ENCODE measurements at places on chromosomes 4 and X.

DNA sequence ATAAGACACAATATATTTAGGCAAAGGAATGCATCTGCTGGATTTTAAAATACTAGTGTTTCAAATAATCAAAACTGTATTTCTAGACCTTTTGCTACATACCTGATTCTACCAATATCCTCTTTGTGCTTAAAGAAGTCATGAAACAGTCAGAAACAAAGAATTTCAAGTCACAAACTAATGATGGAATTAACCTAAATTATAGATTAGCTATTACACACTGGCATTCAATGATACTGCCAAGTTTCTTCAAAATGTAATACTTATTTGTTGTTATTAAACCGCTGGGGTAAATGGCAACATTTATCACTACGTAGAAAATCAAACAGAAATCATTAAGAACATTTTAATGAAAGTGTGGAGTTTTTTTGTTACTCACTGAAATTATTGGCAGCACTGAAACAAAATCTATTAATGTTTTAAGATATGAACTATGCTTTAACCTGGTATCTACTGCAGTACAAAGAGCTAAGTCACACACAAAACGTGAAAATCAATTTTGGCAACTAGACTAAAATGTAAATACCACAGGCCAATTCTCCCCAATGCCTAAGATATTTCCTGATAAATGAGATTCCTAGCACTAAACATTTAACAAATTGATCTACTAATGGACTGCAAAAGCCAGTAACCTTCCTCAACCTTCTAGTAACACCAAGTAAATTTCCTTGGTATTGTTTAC is 19.4 kb downstream of the PDGFC start:
- DNase-seq: no peak

DNA sequence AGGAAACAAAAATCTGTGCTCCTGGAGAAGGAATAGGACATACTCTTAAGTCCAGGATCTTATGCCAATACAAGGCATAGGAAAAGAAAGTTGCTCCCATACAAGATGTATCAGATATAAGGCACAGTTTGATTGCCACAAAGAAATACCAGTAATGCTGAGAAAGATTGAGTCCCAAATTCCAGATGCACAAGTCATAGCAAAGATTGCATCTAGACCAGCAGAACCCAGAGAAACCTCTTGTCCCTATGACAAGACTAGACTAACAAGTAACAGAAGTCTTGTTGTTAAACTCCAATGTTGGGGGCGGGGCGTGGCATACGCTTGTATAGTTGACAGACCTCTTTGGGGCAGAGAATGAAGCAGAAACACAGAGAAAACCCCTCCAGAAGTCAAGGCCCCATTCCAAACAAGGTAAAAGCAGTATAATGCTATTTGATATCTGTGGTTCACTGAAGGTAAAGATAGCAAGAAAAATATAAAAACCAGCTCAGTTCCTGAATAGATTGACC is 671.5 kb upstream of the GRIA3 start:
- no peak for DNase-seq

- DNase-seq: no peak
Observed at GRCh38 chr4:15495621-15496020, 25.9 kb downstream of the CC2D2A start.

GRCh38 chr4:112888622-112889021 is 160.8 kb upstream of the ANK2 start:
- no peak for DNase-seq

DNA sequence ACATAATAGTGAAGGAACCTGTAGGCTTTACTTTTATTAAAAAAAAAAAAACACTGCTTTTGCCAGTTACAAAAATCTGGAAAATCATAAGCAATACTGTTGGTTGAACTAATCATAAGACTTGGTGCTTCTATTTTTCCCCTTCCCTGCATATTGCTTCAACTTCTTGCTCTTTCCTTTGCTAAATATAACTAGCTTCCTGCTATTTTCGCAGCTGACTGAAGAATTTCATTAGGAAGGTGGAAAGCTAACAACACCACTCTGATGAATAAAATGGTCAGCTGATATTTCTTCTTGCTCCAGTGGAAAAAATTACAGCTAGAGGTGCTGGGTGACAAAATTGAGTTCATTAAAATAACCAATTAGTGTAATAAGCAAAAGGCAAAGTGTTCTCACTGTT is 39.3 kb downstream of the MEPE start:
- DNase-seq: no peak

- no peak for DNase-seq
Observed at GRCh38 chr4:2667428-2667827, 88.7 kb downstream of the TNIP2 start.

DNA sequence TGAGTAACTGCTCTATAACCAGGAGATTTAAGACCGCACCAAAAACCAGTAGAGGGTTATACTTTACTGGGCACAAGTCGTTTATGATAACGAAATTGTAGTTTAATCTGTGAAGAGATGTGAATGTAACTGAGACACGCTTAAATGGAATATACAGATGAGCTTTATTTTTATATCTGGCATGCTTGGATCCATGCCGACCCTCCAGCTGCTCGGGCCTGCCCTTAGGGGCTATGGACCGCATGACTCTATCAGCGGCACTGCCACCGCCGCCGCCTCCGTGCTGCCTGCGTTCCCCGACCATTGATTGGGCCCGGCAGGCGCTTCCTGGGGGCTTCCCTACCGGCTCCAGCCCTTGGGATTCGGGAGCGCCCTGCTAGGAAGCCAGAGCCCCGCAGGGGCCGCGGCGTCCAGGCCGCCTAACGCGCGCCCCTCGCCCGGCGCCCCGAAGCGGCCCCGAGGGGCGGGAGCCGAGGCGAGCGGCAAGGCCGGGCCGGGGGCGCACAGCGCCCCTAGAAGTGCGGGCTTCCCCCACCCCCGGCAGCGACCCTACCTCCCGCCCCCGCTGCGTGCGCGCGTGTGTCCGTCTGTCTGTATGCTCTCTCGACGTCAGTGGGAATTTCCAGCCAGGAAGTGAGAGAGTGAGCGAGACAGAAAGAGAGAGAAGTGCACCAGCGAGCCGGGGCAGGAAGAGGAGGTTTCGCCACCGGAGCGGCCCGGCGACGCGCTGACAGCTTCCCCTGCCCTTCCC is at the start of gene NFKB1:
Gene NFKB1 (plus strand): TSS at position 664 of the 751 bp plus-strand sequence. CDS start 24,160 bp downstream, outside the sequence.
- no peak for DNase-seq

- DNase-seq: no peak
Observed at GRCh38 chrX:57227691-57228090, 58.8 kb upstream of the FAAH2 start.

DNA sequence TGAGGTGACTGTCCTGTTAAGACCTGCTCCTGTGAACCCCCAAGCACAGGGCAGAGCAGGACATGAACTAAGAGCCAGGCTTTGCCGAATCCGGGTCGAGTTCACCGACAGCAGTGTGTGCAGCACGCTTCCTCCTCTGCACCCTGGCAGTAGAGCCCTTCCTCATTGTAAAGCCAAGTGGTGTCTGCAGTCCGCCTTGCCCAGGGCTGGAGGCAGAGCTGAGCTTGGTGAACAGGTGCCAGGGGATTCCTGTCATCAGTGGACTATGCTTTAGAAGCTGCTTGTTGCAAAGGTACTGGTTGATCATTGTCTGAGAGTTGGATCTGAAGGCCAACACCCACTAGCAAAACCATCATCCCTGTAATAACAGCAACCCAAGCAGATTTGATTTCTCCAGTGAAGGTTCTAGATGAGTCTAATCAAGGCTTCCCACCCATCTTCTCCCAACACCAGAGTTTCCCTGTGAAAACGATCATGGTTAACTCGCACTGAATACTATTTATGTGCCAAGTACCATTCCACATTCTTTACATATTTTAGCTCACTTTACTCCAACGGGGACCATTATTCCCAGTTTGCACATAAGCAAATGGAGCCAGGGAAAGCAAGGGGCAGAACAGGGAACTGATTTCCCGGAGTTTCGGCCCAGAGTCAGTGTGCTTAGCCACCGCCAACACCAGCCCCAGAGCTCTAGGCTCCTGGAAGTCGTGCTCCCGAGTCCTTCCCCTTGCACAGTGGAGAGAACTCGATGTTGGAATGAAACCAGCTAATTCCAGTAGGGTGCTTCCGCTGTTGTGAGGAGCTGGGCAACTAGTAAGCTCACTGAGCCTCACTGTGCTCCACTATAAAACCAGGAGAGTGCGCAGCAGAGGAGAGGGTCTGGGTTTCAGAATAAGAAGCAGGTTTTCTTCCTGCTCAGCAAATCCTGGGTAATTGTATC is 1.4 kb upstream of the SLC34A2 start:
- DNase-seq: no peak

GRCh38 chrX:80876877-80877276 is 67.2 kb upstream of the BRWD3 start:
- DNase-seq: no peak

DNA sequence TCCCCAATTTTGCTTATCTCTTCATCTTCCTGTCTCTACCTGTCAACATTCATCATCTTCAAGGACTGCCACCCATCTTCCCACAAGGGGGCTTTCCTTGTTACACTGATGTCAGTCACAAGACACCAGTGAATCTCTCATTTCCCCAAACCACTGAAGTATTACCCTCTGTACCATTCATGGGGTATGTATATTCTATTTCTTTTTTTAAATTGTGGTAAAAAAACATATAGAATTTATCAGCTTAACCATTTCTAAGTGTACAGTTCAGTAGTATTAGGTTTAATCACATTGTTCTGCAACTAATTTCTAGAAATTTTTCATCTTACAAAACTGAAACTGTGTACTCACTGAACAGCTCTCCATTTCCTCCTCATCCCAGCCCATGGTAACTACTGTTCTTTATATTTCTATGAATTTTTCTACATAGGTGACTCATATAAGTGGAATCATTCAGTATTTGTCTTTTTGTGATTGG is 98.6 kb downstream of the LARP7 start:
- no peak for DNase-seq

DNA sequence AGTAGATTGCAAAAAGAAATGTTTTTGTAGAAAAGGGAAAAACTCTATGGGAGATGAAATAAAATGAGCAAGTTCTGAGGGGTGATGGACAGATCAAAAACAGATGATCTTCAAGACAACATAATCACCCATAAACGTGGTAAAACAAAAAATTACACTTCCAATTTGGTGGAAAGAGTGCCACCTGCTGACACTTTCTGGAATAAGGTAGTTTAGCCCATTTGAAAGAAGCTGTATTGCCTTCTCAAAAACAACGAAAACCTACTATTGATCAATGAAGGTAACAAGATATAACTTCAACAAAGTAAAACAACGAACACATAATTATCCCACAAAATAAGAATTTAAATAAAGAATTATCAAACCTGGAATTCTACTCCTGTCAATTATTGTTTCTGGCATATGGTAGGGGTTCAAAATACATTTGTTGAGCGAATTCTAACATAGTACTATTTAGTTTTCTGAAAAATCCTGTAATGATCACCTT is 2.5 kb downstream of the COQ2 start:
- no peak for DNase-seq
